ENCODE measurements at places on chromosomes 1 and 21. TPM values are rescaled to one million over a fixed set of nuclear protein-coding genes. Genes with fewer than 3 reads are reported as not detected.

GRCh38 chr1:45802343-45803298, 791 bp upstream of the MAST2 start:
- DNase-seq = peak; percentile 95
- H3K4me3 ChIP-seq = peak overlapping the region; percentile 84
- H3K4me1 ChIP-seq = peaks cover 11% of the 10 kb centered on the region
- H3K27me3 ChIP-seq = no peaks in the 10 kb centered on the region
- H3K27ac ChIP-seq = peak overlapping the region; percentile 79

DNA sequence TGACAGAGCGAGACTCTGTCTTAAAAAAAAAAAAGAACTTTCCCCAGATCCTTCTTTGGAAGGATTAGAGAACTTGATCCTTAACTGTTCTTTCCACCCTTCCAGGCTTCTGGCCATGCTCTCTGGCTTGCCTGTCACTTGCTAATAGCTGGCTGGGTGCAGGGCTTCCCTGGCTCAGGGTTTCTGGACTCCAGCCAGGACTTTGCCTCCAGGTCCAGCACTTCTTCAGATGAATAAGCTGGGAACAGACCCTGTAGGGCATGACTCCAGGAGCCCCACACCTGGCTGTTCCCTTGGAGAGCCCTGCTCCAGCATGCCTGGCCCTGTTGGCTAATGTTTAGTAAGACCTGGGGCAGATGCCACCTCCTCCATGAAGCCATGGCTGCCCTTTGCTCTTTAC, 3.3 kb upstream of the NT5C1A start:
- no peaks in the 10 kb centered on the region for H3K27me3 ChIP-seq
- H3K36me3 ChIP-seq = no peaks in the 10 kb centered on the region
- no peak overlapping the region for H3K27ac ChIP-seq
- H3K4me3 ChIP-seq = no peak overlapping the region
- no peak for DNase-seq

DNA sequence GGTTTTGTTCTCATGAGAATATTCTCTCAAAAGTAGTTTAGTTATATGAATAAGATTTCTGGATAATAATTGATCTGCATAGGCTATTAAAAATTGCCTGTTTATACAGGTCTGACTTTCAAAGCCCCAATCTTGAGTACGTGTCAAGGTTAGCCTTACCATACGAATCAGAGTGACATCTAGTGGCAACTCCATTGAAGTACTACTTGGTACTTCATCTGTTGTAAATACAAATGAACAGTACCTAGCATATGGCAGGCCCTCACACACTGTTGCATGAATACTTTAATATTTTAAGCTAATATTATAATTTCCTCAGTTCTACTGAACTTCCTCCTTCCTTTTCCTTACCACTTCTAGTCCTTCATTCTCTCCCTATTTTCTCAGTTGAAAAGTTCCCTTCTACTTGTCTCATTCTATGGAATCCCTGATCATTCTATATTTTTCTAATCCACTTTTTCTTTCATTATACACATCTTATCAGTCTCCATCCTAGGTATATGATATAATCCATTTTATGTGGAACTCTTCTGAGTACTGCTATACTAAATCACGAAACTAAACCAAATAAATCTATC, 101.2 kb downstream of the AKT3 start:
- no peak overlapping the region for H3K27ac ChIP-seq
- H3K27me3 ChIP-seq = no peaks in the 10 kb centered on the region
- H3K36me3 ChIP-seq = no peaks in the 10 kb centered on the region
- no peak overlapping the region for H3K4me3 ChIP-seq

GRCh38 chr1:223811634-223812101, 34.1 kb downstream of the TP53BP2 start:
- H3K27ac ChIP-seq = no peak overlapping the region
- no peaks in the 10 kb centered on the region for H3K4me1 ChIP-seq
- no peak for DNase-seq
- no peaks in the 10 kb centered on the region for H3K27me3 ChIP-seq
- H3K4me3 ChIP-seq = no peak overlapping the region

- H3K4me3 ChIP-seq = no peak overlapping the region
- H3K36me3 ChIP-seq = no peaks in the 10 kb centered on the region
- no peak for DNase-seq
- no peak overlapping the region for H3K27ac ChIP-seq
- H3K4me1 ChIP-seq = no peaks in the 10 kb centered on the region
- H3K27me3 ChIP-seq = no peaks in the 10 kb centered on the region
Observed at GRCh38 chr1:182051938-182052337, 9.6 kb downstream of the ZNF648 start.

GRCh38 chr1:12615865-12616708, 1.9 kb downstream of the DHRS3 start:
- peaks cover 20% of the 10 kb centered on the region for H3K4me1 ChIP-seq
- H3K27me3 ChIP-seq = no peaks in the 10 kb centered on the region
- DNase-seq = peak; percentile 91
- peaks cover 15% of the 10 kb centered on the region for H3K36me3 ChIP-seq
- peak overlapping the region; percentile 85 for H3K4me3 ChIP-seq

- H3K4me1 ChIP-seq = no peaks in the 10 kb centered on the region
- H3K27me3 ChIP-seq = no peaks in the 10 kb centered on the region
- H3K27ac ChIP-seq = no peak overlapping the region
- H3K4me3 ChIP-seq = no peak overlapping the region
- no peaks in the 10 kb centered on the region for H3K36me3 ChIP-seq
Observed at GRCh38 chr1:66156144-66156543, 363.4 kb downstream of the PDE4B start.

GRCh38 chr1:107451715-107452114, 310.9 kb downstream of the NTNG1 start:
- H3K27ac ChIP-seq = no peak overlapping the region
- H3K4me3 ChIP-seq = no peak overlapping the region
- no peaks in the 10 kb centered on the region for H3K36me3 ChIP-seq
- no peaks in the 10 kb centered on the region for H3K27me3 ChIP-seq

GRCh38 chr1:200908191-200908868, 13.6 kb downstream of the INAVA start:
- H3K27ac ChIP-seq = no peak overlapping the region
- no peak overlapping the region for H3K4me3 ChIP-seq
- no peaks in the 10 kb centered on the region for H3K36me3 ChIP-seq
- H3K27me3 ChIP-seq = no peaks in the 10 kb centered on the region

DNA sequence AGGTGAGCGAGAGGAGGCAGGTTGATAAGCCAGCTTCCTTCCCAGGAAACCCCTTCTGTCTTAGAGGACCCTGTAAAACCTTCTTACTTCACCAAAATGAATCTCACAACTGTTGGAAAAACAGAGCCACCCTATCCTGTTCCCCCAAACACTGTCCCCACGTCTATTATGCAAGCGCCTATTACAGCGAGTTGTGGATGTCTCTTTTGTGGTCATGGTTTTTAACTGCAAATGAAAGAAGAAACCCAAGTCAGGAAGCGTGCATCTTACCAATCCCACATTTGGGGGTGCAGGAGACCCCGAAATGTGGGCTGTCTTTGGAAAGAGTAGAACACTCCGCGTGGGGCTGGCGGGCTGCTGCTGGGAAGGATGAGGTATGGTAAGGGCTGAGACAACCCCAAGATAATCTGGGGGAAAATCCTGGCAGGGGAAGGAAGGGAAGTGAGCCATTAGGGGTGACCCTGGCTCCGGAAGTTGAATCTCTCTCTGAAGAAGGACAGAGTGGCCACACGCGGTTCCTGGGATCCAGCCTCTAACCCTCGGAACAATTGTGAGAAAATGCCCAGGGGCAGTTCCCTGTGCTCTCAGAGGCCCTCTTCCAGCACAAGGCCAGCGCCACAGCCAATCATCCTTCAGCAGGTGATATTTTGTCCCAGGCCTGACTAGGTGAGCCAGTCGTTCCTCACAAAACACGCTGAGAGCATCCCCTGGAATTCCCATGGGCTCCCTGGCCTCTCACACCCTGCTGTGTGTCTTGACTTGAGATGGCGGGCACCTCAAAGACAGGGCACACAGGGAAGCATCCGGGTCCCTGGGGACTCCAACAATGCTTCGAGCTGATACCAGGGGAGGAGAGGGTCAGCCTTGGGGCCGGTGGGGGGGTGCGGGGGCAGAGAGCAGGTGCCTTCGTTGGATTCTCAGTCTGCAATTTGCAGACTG, 168.5 kb upstream of the IRF2BP2 start:
- H3K4me1 ChIP-seq = no peaks in the 10 kb centered on the region
- H3K27me3 ChIP-seq = no peaks in the 10 kb centered on the region
- no peak overlapping the region for H3K4me3 ChIP-seq
- no peak for DNase-seq
- H3K27ac ChIP-seq = no peak overlapping the region

DNA sequence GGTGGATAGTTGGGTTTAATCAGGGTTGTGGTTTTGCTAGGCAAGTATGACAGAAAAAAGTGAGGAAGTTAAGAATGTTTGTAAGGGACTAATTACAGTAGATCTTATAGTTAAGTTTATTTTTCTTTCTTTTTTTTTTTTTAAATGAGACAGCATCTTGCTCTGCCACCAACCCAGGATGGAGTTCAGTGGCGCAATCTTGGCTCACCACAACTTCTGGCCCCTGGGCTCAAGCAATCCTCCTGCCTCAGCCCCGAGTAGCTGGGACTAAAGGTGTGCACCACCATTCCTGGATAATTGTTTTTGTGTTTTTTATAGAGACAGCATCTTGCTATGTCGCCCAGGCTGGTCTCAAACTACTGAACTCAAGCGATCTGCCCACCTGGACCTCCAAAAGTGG, 41.7 kb downstream of the EYA3 start:
- no peaks in the 10 kb centered on the region for H3K27me3 ChIP-seq
- no peak overlapping the region for H3K27ac ChIP-seq
- peaks cover 20% of the 10 kb centered on the region for H3K36me3 ChIP-seq
- no peaks in the 10 kb centered on the region for H3K4me1 ChIP-seq
- no peak for DNase-seq

DNA sequence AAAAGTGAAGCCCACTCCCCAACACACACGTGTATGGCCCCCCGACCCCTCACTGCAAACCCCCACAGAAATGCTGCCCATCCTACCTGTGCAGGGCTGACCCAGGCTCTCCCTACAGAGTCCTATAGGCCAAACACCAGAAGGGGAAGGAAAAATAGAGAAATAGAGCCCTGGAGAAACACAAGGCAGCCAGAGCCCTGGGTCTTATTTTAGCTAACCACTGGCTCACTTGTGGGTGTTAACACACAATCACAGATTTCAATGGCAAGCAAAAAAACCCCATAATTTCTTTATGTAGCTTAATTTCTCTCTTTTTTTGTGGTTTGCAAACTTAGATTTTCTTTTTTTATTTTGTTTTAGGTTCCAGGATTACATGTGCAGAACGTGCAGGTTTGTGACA, 989 bp upstream of the PIGR start:
- H3K4me3 ChIP-seq = no peak overlapping the region
- no peaks in the 10 kb centered on the region for H3K27me3 ChIP-seq
- H3K4me1 ChIP-seq = no peaks in the 10 kb centered on the region
- no peaks in the 10 kb centered on the region for H3K36me3 ChIP-seq

- H3K27ac ChIP-seq = peak overlapping the region; percentile 93
- peak overlapping the region; percentile 76 for H3K4me3 ChIP-seq
- DNase-seq = peak; percentile 72
- no peaks in the 10 kb centered on the region for H3K27me3 ChIP-seq
- peaks cover 16% of the 10 kb centered on the region for H3K36me3 ChIP-seq
Observed at GRCh38 chr1:155174324-155175280, 953 bp downstream of the TRIM46 start.

DNA sequence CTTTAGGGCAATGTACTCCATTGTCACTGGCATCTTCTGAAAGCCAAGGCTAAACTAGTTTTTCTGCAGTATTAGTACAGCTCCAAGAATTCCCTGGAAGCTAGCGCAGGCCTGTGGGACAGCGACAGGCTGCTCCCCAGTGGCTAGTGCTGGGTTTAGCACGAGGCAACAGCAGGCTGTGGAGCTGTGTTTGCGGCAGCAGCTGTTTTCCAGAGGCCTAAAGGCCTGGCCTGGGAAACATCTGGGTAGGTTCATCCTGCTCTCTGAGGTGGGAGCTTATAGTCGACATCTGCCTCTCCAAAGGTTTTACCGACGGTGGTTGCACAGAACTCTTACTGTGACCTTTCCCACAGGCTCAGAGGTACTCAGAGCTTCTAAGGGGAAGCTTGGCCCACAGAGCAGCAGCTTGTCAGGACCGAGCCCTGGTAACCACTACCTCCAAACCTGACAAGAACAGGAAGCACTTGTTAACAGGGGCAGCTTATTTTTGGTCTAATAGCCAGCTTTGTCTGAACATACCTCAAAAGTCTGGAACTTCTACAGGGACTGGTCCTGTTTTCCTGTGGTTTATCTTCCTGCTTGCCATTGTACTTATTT, 17.2 kb downstream of the CC2D1B start:
- H3K4me3 ChIP-seq = no peak overlapping the region
- DNase-seq = no peak
- H3K4me1 ChIP-seq = no peaks in the 10 kb centered on the region
- H3K27ac ChIP-seq = no peak overlapping the region

- H3K27me3 ChIP-seq = no peaks in the 10 kb centered on the region
- DNase-seq = no peak
- H3K27ac ChIP-seq = no peak overlapping the region
Observed at GRCh38 chr21:25179116-25179515, 428.2 kb downstream of the MRPL39 start.

GRCh38 chr21:33936301-33937038, 20.9 kb upstream of the ATP5PO start:
- H3K36me3 ChIP-seq = no peaks in the 10 kb centered on the region
- H3K27ac ChIP-seq = no peak overlapping the region
- peaks cover 19% of the 10 kb centered on the region for H3K4me1 ChIP-seq
- H3K27me3 ChIP-seq = no peaks in the 10 kb centered on the region
- H3K4me3 ChIP-seq = no peak overlapping the region

GRCh38 chr1:168396508-168396907, 115.8 kb downstream of the TBX19 start:
- H3K36me3 ChIP-seq = no peaks in the 10 kb centered on the region
- H3K27me3 ChIP-seq = no peaks in the 10 kb centered on the region
- H3K4me3 ChIP-seq = no peak overlapping the region
- H3K4me1 ChIP-seq = no peaks in the 10 kb centered on the region

- no peaks in the 10 kb centered on the region for H3K27me3 ChIP-seq
- H3K27ac ChIP-seq = no peak overlapping the region
- no peaks in the 10 kb centered on the region for H3K4me1 ChIP-seq
- H3K36me3 ChIP-seq = no peaks in the 10 kb centered on the region
Observed at GRCh38 chr1:241109039-241109438, 248.0 kb downstream of the RGS7 start.

DNA sequence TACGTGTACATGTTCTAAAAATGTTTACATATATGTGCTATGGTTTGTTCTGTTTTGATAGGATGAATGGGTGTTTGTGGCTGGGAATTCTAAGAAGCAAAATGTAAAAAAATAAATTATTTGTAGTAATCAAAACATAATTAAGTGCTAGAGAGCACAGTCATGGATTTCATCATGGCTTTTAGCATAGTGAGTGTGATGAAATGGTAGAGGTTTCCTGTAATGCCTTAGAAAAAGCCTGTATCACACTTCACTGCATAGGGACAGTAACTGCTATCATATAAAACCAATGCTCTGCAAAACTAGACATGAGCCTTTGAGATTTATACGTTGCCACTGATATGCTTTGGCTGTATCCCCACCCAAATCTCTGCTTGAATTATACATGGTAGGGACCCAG, 99.8 kb downstream of the PTGER3 start:
- H3K27me3 ChIP-seq = no peaks in the 10 kb centered on the region
- H3K27ac ChIP-seq = no peak overlapping the region

GRCh38 chr21:30674312-30674711, 31.6 kb downstream of the KRTAP20-3 start:
- H3K27me3 ChIP-seq = no peaks in the 10 kb centered on the region
- DNase-seq = no peak
- no peak overlapping the region for H3K4me3 ChIP-seq

The F13B gene
- not detected for total RNA-seq

The OTUD7B gene
- 7.1 TPM for total RNA-seq

The CFHR4 gene
- not detected for total RNA-seq

The HAO2 gene
- not detected for total RNA-seq

The UBAP2L gene
- total RNA-seq = 67.8 TPM

The B3GALT5 gene
- total RNA-seq = not detected

The HSD3B2 gene
- 9.9 TPM for total RNA-seq

Data from ascending aorta (tissue), 2 donors.